ENCODE measurements at places on chromosomes 7 and 10. TPM values are rescaled to one million over a fixed set of nuclear protein-coding genes. Genes with fewer than 3 reads are reported as not detected.
A peak's percentile ranks its signal among the peaks of the same experiment; 100 is the strongest.

Gene AKR1E2
- total RNA-seq: 4.5 TPM

DNA sequence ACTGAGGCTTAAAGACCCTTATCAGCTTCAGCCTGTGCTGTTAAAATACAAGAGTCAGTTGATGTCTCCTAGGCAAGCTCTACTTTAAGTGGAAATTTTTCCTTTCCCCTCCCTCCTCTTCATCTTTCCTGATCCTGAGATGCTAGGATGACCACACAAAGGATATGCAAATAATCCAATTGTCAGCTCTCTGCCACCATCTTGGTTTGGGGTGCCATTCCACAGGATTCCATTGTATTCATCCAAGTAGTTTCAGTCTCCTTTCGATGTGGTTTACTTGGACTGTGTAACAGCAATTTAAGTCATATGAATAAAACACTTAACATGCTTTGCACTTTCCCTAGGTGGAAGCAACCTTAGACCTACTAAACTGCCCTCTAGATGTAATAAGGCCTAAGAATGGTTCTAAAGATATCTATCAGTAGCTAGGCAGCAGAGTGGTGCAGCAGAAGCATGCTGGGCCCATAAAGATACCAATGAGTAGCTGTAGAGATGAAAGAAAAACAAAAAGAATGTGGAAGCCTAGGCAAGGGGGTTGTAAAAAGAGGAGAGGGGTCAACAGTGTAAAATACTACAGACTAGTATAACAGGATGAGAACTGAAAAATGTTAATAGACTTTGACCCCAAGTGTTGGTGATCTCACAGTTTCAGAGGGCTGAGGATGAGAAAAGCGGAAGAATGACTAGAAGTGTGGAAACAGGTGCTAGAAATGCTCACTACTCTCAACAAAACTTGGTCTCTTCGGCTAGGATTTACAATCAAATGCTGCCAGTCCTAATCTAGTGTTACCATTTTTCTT lies 2.4 kb upstream of the CFAP69 start:
- DNase-seq: no peak

DNA sequence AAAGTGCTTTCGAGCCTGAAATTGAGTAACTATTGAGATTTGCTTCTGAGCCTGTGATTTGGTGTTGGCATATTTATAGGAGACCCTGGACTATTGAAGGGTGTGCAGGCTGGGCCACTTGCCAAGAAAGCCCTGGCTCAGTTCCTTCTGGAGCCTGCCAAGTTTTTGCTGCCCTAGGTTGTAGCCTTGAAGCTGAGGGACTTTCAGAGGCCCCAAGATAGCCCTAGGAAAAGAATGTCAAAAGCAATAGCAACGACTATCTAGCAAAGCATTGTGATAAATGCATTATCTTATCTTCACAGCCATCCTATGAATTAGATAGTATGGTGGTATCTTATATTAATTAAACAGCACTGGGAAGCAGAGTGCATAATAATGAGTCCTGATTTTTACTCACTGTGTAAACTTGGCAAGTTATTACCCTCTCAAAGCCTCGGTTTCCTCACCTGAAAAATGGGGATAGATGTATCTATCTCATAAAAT lies 473.7 kb upstream of the PODXL start:
- DNase-seq: peak; percentile 79

Gene ANKRD61
- 0.20 TPM for total RNA-seq

DNA sequence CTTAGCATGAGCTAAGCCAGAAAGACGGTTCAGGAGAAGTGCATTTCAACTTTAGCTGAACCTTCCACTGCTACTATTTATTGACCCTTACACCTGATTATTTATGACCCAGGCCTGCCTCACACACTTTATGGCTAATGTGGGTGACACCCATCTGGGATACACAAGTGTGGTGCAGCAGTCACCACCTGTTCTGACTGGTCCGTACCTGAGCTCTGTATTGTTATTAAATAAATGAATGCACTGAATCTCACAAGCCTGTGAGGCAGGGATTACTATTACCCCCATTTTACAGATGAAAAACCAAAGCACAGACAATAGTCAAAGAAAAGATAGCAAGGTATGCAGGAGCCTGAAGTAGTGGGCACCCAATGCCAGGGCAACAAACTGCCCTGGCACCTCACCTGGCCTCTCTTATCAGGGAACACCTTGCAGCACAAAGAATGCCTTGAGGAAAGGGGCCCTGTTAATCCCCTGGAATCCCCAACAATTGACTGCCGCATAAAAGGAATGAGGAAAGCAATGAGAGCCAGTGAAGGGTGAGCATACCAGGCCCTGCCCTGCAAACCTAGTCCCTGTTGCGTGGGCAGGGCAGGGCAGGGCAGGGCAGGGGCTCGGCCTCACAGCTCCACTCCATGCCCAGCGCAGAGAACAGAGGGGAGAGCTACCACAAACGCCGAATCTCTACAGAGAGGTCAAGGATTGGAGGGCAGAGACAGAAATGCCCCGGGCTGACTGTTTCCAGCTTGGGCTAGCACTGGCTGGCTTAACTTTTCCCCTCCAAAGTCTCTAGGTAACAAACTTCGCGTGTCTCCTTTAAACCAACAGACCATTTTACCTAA lies 1.3 kb downstream of the ANXA11 start:
- no peak for DNase-seq

Gene CRTAC1
- total RNA-seq: 1.6 TPM

DNA sequence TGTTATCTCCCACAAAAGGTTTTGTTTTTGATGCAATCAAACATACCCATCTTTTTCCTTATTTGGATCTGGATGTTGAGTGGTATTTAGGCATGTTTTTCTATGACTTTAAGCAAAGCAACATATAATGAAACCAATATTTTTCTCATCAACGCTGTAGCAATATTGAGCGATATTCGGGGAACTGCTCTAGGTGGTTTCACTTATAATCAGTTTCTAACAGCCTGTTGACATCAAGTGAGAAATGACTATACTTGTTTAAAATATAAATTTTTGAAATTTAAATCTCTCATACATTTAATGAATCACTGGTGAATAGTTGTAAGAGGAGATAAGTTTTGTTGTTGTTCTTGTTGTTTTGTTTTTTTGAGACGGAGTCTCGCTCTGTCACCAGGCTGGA lies 52.8 kb upstream of the CCAR1 start:
- DNase-seq: no peak

Gene CRHR2
- 0.22 TPM for total RNA-seq

DNA sequence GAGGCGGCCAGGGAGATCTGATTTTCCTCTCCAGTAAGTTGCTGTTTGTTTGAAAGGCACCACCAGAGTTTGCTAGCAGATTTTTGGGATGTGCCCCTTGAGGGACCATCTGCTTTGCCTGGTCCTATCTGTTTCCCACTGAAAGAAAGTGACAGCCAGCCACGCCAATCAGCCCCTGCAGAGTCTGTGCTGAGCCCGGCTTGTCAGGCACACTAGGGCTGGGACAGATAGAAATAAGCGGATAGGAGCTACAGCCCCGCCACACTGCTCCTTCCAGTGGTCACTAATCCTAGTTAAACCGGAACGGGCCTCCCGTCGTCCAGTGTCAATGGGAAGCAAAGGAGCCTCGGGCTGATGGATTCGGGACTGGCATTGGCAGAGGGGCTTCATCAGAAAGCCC lies 161.9 kb upstream of the PRR15 start:
- no peak for DNase-seq

GRCh38 chr10:77946084-77946483 lies 19.5 kb upstream of the DLG5 start:
- no peak for DNase-seq

Gene CAV2
- total RNA-seq: 204 TPM

Gene AKR1C2
- total RNA-seq: 14.2 TPM

Gene CYP26C1
- not detected for total RNA-seq

DNA sequence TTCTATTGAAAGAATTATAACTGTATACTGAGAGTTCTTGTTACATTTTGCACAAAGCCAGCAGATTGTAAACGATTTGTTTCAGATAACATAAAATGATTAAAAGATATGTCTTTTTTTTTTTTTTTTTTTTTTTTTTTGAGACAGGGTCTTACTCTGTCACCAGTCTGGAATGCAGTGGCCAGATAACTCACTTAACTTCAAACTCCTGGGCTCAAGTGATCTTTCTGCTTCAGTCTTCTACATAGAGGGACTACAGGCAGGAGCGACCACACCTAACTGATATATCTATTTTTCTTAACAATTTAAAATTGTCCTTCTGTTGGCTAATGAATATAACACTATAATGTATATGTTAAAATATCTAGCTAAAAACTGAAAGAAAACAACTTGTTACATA lies 317.3 kb upstream of the CACNA2D1 start:
- DNase-seq: no peak

DNA sequence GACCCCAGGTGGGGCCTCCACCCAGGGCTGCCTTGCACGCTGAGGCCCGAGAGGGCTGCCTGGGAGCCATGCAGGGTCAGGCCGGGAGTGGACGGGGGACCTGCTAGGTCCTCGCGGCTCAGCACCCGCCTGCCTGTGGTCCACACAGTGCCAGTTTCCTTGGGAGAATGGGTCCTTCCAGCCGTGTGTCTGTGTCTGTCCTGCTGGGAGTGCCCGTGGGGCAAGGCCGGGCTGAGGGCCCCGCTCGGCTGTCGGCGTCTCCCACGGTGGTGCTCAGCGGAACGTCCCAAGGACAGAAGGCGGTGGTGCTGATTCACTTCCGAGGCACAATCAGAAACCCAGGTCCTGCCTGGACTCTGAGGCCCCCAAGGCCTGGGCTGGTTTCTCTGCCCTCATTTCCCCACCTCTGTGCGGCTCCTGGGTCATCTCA lies 23.2 kb upstream of the GTPBP4 start:
- no peak for DNase-seq

DNA sequence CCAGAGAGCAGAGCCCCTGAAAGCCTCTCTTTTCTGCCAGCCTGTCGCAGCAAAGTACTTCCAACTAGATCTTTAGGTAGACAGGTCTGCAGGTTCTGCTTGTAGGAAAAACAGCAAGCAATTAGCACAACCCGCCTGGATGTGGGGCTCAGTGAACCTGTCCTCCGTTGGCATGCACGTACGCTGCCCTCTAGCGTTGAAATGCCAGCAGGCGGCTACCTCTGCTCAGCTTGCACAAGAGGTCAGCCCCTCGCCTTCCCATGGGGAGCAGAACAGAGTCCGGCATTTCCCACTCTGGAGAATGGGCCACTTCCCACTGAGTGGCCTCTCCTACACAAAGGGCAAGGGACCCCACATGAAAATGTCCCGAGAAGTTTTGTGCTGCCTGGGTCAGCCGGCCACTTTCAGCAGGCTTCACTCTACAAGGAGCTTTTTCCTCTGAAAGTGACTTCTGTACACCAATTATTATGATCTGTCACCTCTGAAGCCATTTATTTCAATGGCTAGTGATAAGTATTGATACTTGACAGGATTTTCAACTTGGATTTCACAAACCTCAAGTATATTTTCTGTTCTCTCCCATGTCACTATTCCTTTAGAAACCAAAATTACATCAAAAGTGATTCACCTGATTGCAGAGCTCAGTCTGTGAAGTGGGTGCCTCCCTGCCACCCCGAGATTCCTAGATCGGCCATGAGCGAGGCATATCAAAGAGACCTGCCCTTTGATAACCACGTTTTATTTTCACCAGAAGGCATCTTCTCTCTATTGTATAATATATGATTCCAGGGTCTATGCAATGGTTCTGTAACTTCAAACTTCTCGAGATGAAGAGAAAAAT lies 56.7 kb downstream of the JCAD start:
- peak; percentile 81 for DNase-seq

DNA sequence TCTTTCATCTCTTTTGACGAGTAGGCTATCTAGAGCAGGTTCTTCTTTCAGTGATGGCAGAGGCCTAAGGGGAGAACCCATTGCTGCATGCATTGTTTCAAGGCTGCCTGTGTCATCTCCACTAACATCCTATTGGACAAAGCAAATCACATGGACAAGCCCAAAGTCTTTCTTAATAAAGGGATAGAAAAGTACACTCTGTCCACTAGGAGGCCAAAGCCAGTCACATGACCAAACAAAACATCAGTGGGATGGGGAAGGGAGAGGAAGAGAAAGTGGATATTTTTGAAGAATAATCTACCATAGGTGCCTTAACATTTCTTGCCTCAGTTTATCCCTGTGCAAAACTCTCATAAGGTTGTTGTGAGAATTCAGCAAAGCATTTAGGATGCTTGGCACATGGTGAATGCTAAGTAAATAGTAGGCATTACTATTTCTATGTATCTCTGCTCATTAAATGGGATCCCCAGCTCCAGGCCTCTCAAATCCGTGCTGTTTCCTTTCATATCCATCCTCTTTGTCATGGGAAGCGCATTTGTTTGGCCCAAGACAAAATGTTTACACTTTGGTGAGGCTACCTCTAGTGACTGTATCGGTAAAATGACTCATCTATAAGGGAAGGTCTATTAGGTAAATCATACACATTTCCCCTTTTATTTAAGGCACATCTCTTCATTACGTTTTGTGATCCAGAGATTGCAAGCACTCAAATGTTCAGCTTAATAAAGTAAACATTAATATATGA lies 16.7 kb upstream of the CADPS2 start:
- DNase-seq: no peak

Measured in left ventricle myocardium superior (tissue), 1 donor.